Midbrain (tissue), 1 donor: ENCODE measurements at places on chromosomes 1 and 21.

DNA sequence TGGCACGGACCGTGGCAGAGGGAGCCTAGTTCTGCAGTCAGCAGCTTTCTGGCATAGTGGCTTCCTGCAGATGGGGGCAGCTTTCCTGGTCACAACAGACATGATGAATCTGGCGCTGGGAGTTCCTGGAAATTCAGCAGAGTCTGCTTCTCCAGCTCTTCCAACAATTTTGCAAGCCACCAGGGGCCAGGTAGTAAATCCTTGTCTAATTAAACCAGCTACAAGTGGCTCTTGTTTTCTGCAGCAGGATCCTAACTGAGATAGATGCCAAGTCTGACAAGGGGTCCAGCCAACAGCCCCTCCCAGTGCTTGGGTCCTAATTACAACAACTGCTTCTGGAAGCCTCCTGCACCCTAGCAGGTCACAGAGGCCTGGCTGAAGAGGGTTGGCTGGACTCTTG, 35.8 kb downstream of the TRIM62 start:
- DNase-seq, result no peak

DNA sequence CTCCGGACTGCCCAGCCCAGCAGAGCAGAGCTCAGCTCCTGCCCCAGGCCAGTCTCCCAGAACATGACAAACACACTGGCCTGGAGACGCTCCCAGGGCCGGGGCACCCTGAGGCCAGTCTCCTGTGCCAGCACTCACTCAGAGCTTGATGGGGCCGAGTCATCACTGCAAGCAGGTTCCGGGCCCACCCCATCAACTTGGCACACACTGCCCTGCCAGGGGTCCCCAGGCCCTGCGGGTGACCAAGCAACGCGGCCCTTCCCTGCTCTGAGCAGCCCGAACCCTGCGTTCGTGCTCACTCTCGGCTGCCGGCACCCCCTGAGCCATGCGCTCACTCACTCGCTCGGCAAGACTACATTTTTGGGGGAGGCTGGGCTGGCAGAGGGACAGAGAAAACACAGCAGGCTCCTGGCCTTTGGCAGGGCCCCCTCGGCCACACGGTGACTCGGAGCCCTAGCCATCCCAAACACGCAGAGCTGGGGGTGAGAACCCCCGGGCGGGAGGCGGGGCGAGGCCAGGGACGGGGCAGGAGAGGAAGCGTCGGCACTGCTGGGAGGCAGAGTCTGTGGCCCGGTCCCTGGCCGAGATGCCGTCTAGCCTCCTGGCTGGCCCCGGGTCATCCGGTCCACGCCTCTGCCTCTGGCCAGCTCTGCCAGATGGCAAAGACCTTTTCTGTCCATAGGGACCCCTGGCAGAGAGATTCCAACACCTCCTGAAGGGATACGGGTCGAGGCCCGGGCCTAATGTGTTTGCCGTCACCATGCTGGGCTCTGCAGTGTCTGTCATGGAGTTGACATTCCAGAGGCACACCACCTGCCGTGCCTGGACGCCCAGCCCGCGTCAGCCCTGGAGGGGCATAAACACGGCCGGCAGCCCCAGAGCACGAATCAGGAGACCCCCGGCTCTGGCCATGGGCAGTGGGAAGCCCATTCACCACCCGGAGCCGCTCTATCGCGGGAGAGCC, 68.0 kb downstream of the MEGF6 start:
- DNase-seq, result peak; percentile 5

- no peak for DNase-seq
Observed at GRCh38 chr1:67704351-67704750, 19.4 kb downstream of the GADD45A start.

GRCh38 chr21:16283516-16283915, 553.7 kb downstream of the USP25 start:
- no peak for DNase-seq

DNA sequence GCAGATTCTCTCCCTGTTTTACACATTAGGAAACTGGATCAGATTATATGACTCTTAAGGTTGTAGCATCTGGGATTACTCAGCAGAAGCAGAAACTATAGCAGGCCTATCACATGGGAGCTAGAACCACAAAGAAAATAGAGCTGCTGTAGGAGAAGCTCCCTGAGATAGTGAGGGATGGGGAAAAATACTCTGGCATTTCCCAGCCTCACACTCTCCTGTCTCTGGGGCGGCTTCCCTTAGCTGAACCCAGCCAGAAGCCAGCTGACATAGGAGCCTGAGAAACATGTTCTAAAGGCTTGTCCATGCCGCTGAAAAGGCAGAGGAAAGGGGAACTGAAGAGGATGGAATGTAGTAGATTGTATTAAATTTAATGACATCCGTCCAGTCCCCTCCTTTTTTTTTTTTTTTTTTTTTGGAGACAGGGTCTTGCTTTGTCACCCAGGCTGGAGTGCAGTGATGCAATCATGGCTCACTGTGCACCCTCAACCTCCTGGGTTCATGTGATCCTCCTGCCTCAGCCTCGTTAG, 76.8 kb upstream of the DNAJC6 start:
- DNase-seq, result no peak

GRCh38 chr21:32515874-32516273, 69.4 kb downstream of the TCP10L start:
- DNase-seq, result no peak

GRCh38 chr21:44708866-44709425, 2.4 kb downstream of the TSPEAR start:
- no peak for DNase-seq

GRCh38 chr1:37752583-37753471, 12.1 kb downstream of the EPHA10 start:
- no peak for DNase-seq

GRCh38 chr1:27624467-27625178, 10.4 kb downstream of the FGR start:
- no peak for DNase-seq

DNA sequence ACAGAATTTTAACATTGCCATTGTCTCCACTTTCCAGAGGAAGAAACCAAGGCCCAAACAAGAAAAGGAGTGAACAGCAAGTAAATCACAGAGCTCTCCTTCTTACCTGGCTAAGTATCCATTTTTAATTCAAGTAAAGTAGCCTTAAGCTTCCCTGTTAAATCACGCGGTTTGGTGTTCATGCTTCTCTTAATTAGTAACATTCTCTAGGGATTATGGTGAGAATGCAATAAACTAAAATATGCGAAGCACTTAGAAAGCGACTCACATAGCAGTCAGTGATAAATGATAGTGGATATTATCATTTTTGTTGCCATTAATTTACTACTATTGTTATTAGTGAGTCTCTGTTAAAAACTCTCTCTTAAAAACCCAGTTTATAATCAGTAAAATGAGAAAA, 630.5 kb upstream of the TMPRSS15 start:
- DNase-seq, result no peak

GRCh38 chr1:220927442-220927841, 48.2 kb downstream of the HLX start:
- no peak for DNase-seq

- DNase-seq, result no peak
Observed at GRCh38 chr1:100298512-100298911, 32.5 kb downstream of the RTCA start.

GRCh38 chr1:79852004-79852403, 845.5 kb upstream of the ADGRL4 start:
- no peak for DNase-seq

DNA sequence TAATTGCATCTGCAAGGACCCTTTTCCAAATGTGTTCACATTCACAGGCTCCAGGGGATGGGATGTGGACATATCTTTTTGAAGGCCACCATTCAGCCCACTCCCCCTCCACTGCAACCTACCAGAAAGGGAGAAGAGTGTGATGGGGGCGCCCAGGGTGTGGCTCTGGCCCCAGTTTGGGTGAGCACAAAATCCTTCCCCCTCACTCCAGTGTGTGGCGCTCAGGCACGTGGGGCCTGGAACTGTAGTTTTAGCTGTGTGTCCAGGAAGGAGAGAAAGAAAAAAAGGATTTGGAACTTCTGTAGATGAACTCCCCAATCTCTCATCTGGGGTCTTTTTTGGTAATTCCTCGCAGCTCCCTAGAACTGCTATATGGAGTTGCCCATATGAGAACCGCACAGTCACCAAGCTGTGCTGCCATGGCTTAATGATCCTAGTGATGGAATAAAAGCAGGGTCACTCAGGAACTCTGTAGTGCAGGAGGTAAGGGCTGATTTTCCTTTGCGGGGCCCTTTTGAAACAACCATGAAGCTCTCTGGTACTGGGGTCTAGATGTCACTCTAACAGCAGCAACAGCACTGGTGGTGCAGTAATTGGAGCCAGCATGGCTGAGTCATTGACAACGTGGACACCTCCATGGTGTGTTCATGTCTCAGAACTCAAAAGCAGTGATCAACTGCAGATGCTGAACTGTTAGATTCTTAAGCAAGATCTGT, 17.0 kb downstream of the AGT start:
- DNase-seq, result no peak

DNA sequence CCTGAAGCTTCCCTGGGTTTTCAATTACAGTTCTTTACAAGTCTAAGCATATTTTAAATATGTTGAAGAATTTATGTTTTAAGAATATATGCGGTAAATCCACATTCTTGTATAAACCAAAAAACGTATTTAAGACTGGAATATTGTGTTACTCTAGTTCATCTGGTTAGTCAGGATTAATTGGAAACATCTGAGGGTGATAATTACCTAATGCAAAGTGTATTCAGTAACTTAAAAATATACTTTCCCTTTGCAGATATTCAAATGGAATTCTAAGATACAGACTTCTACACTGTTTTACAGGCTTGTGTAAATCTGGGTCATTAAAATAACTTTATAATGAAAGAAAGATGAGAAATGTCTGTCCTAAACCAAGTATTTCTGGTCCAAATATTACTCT, 302.0 kb downstream of the VAV3 start:
- DNase-seq, result no peak

DNA sequence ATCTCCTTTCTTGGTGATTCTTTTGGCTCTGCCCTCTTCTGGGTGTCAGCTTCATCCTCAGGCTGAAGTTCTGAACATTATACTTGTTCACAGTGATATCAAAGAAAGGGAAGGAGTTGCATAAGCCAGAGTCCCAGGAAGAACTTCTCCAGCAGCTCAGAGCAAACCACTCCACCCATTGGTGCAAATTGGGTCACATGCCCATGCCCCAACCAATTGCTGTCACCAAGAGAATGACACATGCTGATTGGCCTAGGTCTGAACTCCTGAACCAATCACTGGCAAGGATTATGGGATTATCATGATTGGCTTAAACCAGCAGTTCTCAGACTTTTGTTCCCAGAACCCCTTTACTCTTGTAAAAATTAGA, 256.5 kb upstream of the TMEM51 start:
- no peak for DNase-seq
